Stomach (tissue), 19 donors: ENCODE measurements at places on chromosomes 11 and 22. TPM values are rescaled to one million over a fixed set of nuclear protein-coding genes. Genes with fewer than 3 reads are reported as not detected.

Gene DENND6B
- total RNA-seq: 2.3 TPM

Gene RHOD
- 41.2 TPM for total RNA-seq

GRCh38 chr11:128868841-128869671, 2.0 kb upstream of the KCNJ1 start:
- H3K4me1 ChIP-seq: no peaks in the 10 kb centered on the region
- no peaks in the 10 kb centered on the region for H3K27me3 ChIP-seq
- H3K4me3 ChIP-seq: no peak overlapping the region
- no peaks in the 10 kb centered on the region for H3K36me3 ChIP-seq
- H3K27ac ChIP-seq: no peak overlapping the region
- DNase-seq: no peak

GRCh38 chr11:7941608-7942007, at the start of gene OR10A3:
Gene OR10A3, minus strand, starts transcription at chr11:7941708. Its CDS starts 2,188 bp downstream, at chr11:7939520.
- no peak within 1 kb of the TSS for H3K27ac ChIP-seq
- H3K4me3 ChIP-seq: no peak within 1 kb of the TSS
- H3K27me3 ChIP-seq: no peaks in the 10 kb centered on the region
- no peaks in the 10 kb centered on the region for H3K36me3 ChIP-seq
- no peak for DNase-seq
- no peaks in the 10 kb centered on the region for H3K4me1 ChIP-seq

GRCh38 chr11:6606471-6607189, 3.1 kb downstream of the ILK start:
- peaks cover 68% of the 10 kb centered on the region for H3K4me1 ChIP-seq
- peak; percentile 98 for DNase-seq
- peaks cover 31% of the 10 kb centered on the region for H3K36me3 ChIP-seq
- no peaks in the 10 kb centered on the region for H3K27me3 ChIP-seq

DNA sequence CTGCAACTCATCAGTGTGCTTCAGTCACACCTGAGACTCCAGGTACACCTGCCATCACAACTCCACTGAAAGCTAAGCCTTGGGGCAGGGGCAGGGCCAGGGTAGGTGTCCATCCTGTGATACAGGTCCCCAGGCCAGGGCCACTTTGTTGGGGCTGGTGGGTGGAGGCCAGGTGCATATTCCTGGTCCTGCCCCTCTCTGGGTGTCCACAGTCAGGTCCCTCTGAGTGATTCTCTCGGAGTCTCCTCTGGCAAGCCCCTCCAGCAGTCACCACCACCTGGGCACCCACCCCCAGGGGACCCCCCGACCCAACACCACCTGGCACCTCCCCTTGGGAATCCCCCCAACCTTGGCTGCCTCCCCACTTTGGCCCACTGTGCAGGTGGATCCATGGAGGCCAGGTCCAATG, 9.5 kb upstream of the ACR start:
- no peak overlapping the region for H3K4me3 ChIP-seq
- peaks cover 3% of the 10 kb centered on the region for H3K27me3 ChIP-seq
- no peak overlapping the region for H3K27ac ChIP-seq
- DNase-seq: no peak
- peaks cover 36% of the 10 kb centered on the region for H3K36me3 ChIP-seq

DNA sequence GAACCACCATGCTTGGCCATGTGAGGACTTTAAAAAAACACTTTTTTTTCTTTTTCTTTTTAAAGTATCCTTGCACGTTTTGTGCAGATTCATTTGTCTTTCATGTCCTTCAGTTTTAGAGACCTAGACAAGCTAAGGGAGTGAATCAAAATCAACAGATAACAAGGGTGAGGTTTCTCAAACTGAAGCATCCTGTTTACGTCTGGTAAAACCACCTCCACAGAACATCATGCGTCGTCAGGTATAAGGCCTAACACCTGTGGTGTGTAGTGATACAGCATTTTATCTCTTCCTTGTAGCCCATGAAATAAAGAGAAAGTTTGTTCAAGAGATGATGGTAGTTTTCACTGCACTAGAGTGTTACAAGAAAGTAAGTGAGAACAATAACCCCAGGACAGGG, 26.3 kb upstream of the CSF2RB start:
- no peaks in the 10 kb centered on the region for H3K36me3 ChIP-seq
- no peak for DNase-seq
- H3K4me3 ChIP-seq: no peak overlapping the region
- H3K4me1 ChIP-seq: no peaks in the 10 kb centered on the region
- no peak overlapping the region for H3K27ac ChIP-seq

DNA sequence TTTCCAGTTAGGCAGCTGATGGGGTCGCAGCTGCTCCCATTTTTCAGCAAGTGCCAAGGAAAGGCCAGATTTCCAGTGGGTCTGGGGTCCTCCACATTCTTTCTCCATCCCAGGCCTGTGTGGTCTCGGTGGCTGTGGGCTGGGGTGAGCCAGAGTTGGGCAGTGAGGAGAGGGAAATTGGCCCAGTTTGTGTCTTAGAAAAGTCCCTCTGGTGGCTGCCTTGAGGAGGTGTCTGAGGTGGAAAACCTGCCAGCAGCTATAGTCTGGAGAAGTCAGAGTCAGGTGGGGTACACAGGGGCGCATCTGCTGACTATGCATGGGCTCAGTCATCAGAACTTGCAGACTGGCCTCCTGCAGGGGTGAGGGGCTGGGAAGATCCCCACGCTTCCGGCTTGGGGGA, 30.5 kb downstream of the MRGPRD start:
- no peak for DNase-seq
- no peaks in the 10 kb centered on the region for H3K36me3 ChIP-seq
- no peak overlapping the region for H3K4me3 ChIP-seq
- H3K27me3 ChIP-seq: no peaks in the 10 kb centered on the region
